ENCODE measurements at places on chromosomes 6 and 20.

DNA sequence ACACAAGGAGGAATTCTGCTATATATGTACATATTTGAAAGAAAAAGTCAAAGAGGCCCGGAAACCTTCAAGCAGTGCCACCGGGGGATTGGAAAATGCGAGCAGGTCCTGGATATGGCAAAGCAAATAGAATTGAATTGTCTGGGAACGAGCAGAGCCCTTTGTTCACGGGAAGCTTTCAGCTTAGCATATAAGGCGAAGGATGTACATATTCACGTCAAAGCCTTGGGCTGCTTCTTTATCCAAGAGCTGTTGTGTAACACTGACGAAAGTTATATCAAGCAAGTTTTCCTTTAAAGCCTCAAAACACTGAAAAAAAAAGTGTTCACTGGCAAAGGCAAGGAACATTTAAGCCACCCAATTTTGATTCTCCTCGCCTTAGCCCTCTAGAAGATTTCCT, 171.0 kb downstream of the GPX5 start:
- no peak for DNase-seq

DNA sequence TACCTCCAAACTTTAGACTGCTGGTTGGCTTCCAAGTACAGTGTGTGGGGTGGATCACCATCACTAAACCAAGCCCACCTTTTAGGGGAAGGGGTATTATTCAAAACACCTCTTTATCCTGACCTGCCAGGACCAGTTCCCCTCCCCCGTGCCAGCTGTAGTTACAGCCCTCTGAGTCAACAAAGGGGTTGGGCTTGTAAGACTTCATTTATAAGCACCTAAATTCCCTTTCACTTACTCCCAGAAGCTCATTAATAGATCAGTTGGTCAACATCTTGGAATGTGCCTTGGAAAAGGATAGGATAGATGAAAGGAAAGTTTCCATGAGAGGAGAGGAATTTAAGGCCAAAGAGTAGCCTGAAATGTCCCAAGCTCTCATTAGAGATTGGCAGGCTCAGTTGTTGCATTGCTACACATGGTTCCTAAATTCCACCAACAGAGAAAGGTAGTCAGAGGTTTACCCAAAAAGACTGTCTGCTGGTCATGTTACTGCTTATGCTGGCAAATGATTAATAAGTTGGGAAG, 59.2 kb downstream of the TNFAIP3 start:
- no peak for DNase-seq

DNA sequence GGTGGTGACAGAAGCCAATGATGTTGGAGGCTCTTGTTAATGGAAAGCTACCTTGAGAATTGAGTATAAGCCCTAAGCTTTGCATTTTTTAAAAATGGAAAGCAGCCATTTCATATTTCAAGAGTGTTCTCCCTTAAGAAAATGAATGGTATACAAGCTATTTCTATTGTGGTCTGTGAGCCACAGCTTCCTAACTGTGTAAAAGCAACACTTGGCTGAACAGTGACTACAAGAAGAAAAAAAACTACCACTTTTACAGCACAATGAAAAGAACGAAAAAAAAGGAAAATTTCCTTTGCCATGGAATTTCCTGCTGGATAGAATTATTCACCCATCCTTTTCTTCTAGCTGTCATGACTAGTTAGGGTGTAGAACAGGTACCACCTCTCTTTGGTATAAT, 397.1 kb upstream of the BTBD3 start:
- no peak for DNase-seq

GRCh38 chr6:39889229-39889628, 45.0 kb downstream of the MOCS1 start:
- no peak for DNase-seq

DNA sequence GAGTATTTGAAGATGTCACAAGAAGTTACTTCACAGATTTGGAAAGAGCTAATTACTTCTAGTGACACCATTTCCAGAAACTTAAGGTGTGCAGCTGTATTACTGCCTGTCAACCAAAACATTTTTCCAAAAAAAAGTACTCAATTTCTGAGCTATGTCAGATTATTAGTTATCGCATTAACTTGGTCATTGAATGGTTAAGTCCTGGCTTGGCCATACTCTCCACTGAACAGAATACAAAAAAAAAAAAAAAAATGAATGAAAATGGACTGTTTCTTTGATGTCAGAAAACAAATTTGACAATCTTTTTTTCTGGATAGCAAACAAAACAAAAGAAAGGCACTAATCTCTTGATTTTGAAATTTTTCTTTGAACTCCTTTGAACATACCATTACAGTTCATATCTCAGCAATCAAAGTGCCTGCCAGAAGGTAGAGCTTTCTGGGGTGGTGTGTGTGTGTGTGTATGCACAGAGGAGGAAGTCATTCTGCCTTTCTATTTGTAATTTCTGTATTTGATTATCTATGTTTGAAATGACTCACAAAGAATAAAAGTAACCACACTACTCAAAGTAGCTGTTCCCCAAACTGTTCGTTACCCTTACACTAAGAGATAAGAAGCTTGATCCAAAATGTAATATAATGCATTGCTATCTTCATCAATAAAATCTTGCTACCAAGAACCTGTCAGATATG, 210.8 kb upstream of the FUT9 start:
- no peak for DNase-seq

GRCh38 chr6:33752646-33753015, 5.9 kb upstream of the IP6K3 start:
- no peak for DNase-seq

GRCh38 chr6:39294133-39294532, 20.1 kb downstream of the KCNK17 start:
- DNase-seq = no peak

GRCh38 chr6:139776041-139776440, 401.6 kb upstream of the CITED2 start:
- no peak for DNase-seq

- no peak for DNase-seq
Measured at GRCh38 chr6:164409309-164410009, 899.9 kb downstream of the C6orf118 start.

- no peak for DNase-seq
Measured at GRCh38 chr6:14927398-14927797, 318.5 kb upstream of the JARID2 start.

DNA sequence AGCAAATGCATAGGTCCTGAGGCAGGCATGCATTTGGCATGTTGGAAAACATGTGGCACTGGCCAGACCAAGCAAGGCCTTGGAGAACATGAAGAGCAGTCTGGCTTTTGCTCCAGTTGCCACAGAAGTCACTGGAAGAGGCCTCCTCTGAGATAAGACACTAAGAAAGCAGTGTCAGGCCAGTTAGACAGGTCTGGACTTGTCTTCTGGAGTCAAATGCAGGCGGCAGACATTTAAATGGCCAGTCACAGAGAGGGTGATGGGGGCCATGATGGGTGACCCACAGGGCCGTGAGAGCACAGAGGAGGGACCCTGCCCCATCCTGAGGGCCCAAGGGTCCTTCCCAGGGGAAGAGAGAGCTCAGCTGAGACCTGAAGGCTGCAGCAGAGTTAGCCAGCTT, 26.7 kb upstream of the ADA start:
- no peak for DNase-seq

DNA sequence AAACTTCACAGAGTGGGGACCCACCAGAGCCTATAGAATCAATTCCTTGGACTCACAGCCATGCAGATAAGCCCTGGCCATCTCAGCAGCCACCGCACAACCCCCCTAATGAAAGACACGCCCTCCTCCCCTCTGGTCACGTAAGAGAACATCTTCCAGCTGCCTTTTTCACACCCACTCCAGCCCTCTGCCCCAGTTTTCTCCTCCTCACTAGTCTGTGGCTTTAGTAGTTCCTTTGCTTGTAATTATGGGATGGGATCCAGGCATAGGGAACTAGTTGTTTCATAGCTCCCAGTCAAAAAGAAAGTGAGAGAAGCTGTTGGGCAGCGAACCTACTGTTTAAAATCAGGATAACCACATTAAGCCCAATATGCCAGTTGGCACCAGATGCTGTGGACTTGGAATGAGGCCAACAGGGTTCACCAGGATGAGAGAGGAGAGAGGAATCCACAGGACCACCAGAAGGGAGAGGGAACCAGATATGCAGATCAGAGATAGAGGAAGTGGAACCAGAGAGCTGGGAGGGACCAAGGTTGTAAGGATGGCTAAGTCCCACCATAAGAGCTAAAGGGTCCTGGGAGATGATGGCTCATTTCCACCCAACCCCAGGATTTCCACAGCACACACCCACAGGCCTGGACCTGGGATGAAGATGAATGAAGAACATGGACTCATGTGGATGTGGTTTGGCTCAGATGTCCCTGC, 9.0 kb upstream of the BTN3A1 start:
- DNase-seq = no peak

GRCh38 chr6:36056178-36056577, 28.6 kb downstream of the MAPK14 start:
- no peak for DNase-seq

- no peak for DNase-seq
Measured at GRCh38 chr20:1686151-1686748, 28.7 kb upstream of the SIRPG start.

GRCh38 chr6:38588631-38589366, 50.9 kb downstream of the BTBD9 start:
- DNase-seq = no peak

DNA sequence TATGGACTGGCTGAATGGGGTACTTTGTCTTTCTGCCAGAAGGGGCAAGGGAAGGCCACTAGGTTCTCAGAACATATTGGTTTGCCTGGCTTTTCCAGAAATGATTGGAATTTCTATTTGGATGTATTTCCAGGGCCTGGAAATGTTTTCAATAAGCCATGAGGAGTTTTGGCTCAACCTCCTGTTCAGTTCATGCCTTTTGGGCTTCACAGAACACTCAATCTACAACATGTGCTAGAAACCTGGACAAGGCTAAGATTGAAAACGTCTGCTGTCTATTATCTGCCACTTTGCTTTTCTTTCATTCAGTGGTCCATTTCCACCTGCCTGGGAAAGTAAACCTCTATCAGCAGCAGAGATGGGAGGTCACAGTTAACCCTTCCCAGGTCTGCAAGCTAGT, 793.4 kb downstream of the TENT5A start:
- no peak for DNase-seq

- DNase-seq = no peak
Measured at GRCh38 chr6:71224011-71224410, 64.6 kb upstream of the OGFRL1 start.

GRCh38 chr20:64150756-64151632, 13.3 kb upstream of the MYT1 start:
- DNase-seq = no peak

GRCh38 chr6:16003197-16003491, 125.7 kb upstream of the MYLIP start:
- DNase-seq = no peak

- DNase-seq = no peak
Measured at GRCh38 chr20:36113566-36114250, 40.8 kb upstream of the EPB41L1 start.

DNA sequence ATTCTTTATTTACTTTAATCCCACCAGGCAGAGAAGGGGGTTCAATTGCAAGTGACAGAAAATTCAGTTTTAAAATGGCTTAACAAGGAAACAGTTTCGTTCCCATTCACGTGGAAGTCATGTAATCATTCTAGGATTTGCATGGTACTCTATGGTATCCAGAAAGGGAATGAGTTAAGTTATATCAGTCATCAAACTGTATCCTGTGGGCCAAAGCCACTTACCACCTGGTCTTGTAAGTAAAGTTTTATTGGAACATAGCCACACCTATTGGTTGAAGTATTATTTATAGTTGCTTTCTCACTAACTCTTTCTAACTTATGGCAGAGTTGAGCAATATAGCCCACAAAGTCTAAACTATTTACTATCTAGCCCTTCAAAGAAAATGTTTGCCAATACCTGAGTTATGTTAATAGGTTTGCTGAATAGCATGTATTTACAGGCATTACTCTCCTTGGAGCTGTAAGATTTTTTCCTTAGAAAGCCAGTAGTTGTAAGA, 10.2 kb upstream of the MMS22L start:
- no peak for DNase-seq

DNA sequence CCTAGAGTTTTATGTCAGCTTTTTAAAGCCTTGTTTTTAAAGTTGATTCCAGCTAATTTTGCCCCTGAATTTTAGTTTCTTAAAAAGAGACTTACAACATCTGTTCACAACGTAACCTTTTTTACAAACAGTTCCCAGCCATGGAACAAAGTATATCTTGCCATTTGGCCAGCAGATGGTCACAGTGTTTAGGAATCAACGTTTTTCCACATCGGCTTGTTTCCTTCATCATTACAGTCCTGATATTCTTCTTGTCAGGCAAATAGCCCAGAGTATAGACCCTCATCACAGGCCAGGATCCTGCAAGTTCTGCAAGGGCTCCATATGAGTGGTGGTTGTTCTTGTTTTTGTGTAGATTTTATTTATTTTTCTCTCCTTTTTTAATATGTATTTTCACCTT, 341.7 kb upstream of the HTR1E start:
- no peak for DNase-seq

DNA sequence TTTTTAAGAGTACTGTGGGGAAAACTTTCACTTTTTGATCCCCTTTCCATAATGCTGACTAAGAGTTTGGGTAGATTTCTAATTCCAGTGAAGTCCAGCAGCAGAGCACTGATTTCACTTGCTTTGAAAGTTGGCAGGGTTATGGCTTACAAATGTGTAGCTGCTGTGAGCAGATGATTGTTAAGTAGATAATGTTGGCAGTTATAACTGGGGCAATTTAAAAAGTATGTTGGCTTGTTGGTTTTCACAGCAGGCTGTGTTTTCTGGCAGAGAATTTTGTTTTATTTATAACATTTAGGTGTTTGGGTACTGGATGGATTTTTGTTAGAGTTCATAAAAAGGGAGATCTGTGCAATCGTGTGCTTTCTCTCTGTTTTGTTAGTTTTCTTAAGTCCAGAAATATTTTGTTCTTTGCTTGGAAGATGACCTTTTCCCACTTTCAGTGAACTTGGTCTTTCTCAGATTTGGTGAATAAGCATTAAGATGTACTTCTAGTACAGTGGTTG, 31.4 kb downstream of the AFDN start:
- no peak for DNase-seq

GRCh38 chr20:49790077-49790798, 22.4 kb upstream of the SLC9A8 start:
- no peak for DNase-seq

- no peak for DNase-seq
Measured at GRCh38 chr20:54017846-54018245, 52.5 kb downstream of the BCAS1 start.

- no peak for DNase-seq
Measured at GRCh38 chr6:134519465-134519864, 201.6 kb upstream of the SGK1 start.

- DNase-seq = peak; percentile 94
Measured at GRCh38 chr6:27132532-27133280, 114.8 kb upstream of the PRSS16 start.

DNA sequence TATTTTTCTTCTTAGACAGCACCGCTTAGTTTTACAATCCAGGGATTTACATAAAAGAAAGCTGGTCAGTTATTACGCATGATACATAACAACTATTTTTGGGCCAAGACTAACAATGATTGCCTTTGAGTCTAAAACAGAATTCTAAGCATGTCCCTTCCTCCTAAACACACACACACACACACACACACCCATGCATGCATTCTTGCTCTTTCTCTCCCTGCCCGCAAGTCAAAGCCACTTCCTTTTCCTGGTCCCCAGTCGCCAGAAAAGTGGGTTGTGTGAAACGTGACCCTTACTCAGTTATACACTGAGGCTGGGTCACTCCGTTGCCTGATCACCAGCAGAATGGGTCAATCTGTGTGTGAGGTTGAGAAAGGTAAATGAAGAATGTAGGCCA, 31.4 kb downstream of the FYN start:
- DNase-seq = no peak
